ENCODE measurements at places on chromosomes 12 and 14.

DNA sequence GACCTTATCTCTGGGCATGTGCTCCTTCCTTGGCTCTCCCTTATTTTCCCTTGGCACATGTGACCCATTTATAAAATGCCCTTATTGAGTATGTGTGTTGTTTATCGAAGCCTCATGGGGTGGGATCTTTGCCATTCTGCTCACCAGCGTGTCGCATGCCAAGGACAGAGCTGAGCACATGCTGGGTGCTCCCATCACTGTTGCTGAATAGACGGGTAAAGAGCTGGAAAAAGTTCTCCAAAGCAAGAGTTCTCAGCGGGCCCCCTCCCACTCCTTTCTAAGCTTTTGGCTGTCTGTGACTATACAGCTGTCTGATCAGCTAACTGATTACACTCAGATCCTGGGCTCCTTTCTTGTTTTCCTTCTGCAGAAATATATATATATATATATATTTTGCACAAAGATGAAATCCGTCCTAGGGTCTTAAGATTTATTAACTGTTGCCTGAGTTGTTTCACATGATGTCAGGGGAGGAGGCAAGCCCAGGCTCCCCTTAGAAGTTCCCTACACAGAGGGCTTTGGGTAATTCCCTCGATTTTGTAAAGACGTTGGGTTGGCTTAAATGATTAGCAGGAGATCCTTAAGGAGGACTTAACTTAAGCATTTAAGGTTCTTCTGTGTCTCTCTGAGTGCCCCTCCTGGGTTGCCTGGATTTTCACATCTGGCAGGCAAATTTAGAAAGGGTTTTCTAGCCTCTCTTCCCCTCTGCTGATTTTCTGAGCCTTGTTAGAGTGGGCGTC is 71.6 kb downstream of the TMEM132C start:
- peak; percentile 70 for DNase-seq
- peaks cover 20% of the 10 kb centered on the region for H3K4me1 ChIP-seq
- peaks cover 5% of the 10 kb centered on the region for H3K27me3 ChIP-seq
- H3K36me3 ChIP-seq, result no peaks in the 10 kb centered on the region
- H3K27ac ChIP-seq, result peak overlapping the region; percentile 9

DNA sequence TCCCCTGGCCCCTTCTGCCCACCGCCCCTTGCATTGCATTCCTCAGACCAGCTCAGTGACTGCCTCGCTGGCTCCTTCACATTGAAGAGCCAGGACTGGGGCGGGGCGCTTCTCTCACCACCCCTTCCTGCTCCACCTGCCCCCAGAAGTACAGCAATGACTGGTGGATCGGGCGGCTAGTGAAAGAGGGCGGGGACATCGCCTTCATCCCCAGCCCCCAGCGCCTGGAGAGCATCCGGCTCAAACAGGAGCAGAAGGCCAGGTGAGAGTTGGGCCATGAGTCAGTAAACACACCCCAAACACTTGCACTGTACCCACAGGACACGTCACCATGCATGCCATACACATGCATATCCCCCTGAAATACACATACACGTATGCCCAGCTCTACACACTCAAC is 5.8 kb downstream of the CACNB3 start:
- H3K4me3 ChIP-seq, result no peak overlapping the region
- peaks cover 10% of the 10 kb centered on the region for H3K4me1 ChIP-seq
- H3K36me3 ChIP-seq, result peaks cover 49% of the 10 kb centered on the region
- DNase-seq, result no peak
- H3K27ac ChIP-seq, result no peak overlapping the region
- H3K27me3 ChIP-seq, result peaks cover under 1% of the 10 kb centered on the region

DNA sequence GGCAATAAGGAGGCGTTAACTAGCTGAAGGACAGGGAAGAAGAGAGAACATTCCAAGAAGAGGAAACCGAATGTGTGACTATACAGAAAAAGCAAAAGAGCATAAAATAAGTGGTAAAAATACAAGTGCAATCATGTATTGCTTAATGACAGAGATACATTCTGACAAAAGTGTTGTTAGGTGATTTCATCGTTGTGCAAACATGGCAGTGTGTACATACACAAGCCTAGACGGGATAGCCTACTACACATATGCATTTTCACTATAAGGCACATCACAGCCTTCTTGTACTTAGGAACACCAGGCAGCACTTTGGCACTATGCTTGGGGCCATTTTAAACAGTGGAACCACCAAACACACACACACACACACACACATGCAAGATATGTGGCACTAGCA is 299.3 kb downstream of the BCAT1 start:
- H3K27ac ChIP-seq, result no peak overlapping the region
- no peaks in the 10 kb centered on the region for H3K27me3 ChIP-seq
- H3K4me1 ChIP-seq, result no peaks in the 10 kb centered on the region
- H3K4me3 ChIP-seq, result no peak overlapping the region
- no peak for DNase-seq

- H3K36me3 ChIP-seq, result no peaks in the 10 kb centered on the region
- no peak overlapping the region for H3K4me3 ChIP-seq
Measured at GRCh38 chr14:105867961-105868599, 341.7 kb downstream of the TMEM121 start.

DNA sequence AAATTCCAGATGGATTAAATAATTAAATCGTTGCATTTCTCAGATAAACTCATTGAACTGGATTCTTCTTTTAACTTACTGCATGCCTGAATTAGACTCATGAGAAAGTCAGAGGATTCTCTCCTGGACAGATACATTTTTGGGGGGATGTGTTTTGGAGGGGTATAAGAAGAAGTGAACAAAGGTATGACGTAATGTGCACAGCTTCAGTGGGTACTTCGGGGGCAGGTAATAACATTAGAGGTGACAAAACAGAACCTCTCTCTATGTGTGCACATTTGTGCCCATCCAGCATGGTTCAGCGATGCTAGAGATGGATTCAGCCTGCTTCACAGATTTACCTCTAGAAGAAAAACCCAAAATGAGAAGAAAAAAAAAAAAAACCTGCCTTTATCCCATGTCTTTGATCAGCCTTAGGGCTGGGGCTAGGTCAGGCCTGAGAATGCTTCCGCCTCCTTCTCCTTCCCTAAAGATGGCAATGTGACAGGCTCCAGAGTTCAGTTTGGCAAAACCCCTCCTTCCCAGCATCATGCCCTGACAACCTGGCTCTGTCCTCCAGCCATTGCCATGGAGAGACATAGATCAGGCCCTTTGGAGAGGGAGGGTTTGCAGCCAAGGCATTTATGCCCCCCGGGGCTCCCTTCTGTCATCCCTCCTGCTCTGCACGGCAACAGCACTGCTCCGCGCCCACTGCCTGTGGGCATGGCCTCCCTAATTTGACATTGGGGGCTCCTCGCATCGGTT is 166.7 kb downstream of the KCNA5 start:
- no peaks in the 10 kb centered on the region for H3K36me3 ChIP-seq
- no peaks in the 10 kb centered on the region for H3K27me3 ChIP-seq
- DNase-seq, result no peak
- H3K4me1 ChIP-seq, result no peaks in the 10 kb centered on the region

GRCh38 chr12:3520168-3520567 is 29.2 kb downstream of the PRMT8 start:
- H3K27ac ChIP-seq, result no peak overlapping the region
- no peaks in the 10 kb centered on the region for H3K4me1 ChIP-seq
- peak; percentile 11 for DNase-seq
- no peaks in the 10 kb centered on the region for H3K27me3 ChIP-seq

- H3K4me3 ChIP-seq, result no peak overlapping the region
- H3K27ac ChIP-seq, result no peak overlapping the region
- H3K36me3 ChIP-seq, result peaks cover 34% of the 10 kb centered on the region
- no peaks in the 10 kb centered on the region for H3K27me3 ChIP-seq
Measured at GRCh38 chr14:77109656-77110055, 11.6 kb downstream of the CIPC start.

GRCh38 chr12:65524666-65525065 is 246.2 kb downstream of the MSRB3 start:
- no peaks in the 10 kb centered on the region for H3K4me1 ChIP-seq
- DNase-seq, result no peak
- no peak overlapping the region for H3K27ac ChIP-seq
- no peaks in the 10 kb centered on the region for H3K27me3 ChIP-seq

DNA sequence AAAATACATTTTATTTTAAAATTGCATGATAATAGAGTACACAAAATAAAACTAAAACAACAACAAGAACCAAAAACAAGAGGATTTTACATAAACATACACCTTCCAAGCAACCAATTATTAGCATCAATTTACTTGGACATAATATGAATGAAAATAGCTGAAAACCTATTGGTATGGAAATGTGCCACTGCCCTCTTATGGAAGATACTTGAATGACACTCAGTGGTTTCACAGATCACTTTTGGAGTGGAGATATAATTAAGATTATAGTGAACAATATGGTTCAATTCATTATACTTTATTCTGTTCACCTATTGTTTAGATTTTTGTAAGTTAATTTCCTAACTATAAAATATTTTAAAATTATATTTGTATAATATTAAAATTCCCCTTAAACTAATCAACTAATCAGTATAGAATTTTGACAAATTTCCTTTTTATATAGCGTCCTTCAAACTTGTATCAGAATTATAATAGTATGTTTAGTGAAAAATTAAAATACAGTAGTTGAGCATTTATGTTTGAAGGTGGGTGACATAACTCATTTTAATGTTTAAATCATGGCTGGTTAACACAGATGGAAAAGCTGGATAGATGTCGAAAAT is 70.1 kb downstream of the SLC6A15 start:
- no peaks in the 10 kb centered on the region for H3K36me3 ChIP-seq
- H3K4me3 ChIP-seq, result no peak overlapping the region
- no peaks in the 10 kb centered on the region for H3K4me1 ChIP-seq
- H3K27ac ChIP-seq, result no peak overlapping the region
- H3K27me3 ChIP-seq, result no peaks in the 10 kb centered on the region

DNA sequence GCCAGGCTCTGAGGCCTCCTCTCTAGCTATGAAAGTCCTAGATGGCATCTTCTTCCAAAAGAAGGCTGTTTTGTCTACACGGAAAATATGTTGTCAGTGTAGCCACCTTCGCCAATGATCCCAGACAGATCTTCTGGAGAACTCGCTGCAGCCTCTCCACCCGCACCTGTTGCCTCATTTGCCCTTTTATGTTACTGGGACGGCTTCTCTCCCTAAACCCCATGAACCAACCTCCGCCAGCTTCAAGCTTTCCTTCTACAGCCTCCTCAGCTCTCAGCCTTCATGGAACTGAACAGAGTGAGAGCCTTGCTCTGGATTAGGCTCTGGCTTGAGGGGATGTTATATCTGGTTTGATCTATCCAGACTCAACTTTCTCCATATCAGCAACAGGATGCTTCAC is 10.8 kb downstream of the P2RX2 start:
- DNase-seq, result no peak
- no peaks in the 10 kb centered on the region for H3K27me3 ChIP-seq
- no peak overlapping the region for H3K27ac ChIP-seq
- no peak overlapping the region for H3K4me3 ChIP-seq
- peaks cover 79% of the 10 kb centered on the region for H3K36me3 ChIP-seq

DNA sequence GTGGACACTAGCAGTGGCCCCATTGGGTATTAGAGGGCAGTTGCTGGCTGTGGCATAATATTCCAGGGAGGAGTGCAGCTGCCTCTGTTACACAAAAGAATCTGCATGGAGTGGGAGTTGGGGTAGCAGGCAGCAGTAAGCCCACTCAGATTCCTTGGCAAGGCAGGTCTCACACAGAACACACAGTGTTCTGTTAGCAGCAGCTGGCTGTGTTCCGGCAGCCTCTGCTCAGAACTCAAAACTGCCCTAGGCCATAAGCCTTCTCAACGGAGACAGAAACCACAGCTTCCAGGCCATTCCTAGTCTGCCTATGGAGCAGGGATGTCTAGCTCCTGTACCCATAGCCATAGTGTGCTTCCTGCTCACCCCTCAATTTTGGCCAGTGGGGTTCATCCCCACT is 1085.4 kb downstream of the SLC6A15 start:
- H3K27ac ChIP-seq, result peak overlapping the region; percentile 17
- H3K4me1 ChIP-seq, result peaks cover 8% of the 10 kb centered on the region
- H3K27me3 ChIP-seq, result no peaks in the 10 kb centered on the region
- H3K36me3 ChIP-seq, result no peaks in the 10 kb centered on the region

DNA sequence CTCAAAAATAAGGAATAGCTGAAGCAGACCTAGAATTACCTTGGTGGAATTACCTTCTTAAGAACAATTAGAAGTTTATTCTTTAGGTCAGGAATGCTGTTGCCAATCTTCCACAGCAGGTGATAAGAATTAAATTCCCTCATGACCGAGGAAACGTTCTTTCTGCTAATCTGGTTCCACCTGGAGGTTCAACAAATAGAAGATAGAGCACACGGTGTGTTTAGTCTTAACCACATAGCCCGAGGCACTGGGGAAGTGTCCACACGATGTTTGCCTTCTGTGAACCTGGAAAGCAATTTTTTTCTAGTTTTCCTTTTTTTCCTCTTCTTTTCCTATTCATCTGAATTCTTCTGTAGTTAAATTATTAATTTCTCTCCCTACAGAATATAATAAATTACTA is 906.9 kb downstream of the NRXN3 start:
- no peak overlapping the region for H3K4me3 ChIP-seq
- DNase-seq, result no peak

GRCh38 chr14:104970231-104971068 is 7.7 kb downstream of the AHNAK2 start:
- DNase-seq, result peak; percentile 91
- peak overlapping the region; percentile 69 for H3K27ac ChIP-seq
- H3K4me3 ChIP-seq, result peak overlapping the region; percentile 15
- H3K4me1 ChIP-seq, result peaks cover 77% of the 10 kb centered on the region
- H3K27me3 ChIP-seq, result peaks cover 13% of the 10 kb centered on the region

- H3K27me3 ChIP-seq, result no peaks in the 10 kb centered on the region
- peaks cover 12% of the 10 kb centered on the region for H3K4me1 ChIP-seq
- H3K4me3 ChIP-seq, result no peak overlapping the region
- no peaks in the 10 kb centered on the region for H3K36me3 ChIP-seq
- no peak overlapping the region for H3K27ac ChIP-seq
Measured at GRCh38 chr12:6784296-6784695, 5.0 kb upstream of the CD4 start.

DNA sequence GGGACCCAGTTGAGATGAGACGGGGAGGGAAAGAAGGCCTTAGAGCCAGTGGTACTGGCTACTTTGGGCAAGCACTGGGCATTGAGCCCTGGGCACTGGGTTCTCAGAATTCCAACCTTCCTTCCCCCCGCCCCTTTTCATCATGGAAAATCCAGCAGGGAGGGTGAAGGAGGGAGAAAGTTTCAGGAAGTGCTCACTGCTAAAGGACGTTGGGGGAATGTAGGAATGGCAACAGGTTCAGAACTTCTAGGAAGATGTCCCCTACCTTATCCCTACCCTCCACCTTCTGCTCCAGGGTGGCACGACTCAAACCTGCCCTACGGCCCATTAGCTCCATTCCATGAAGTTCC is 4.2 kb upstream of the TNS2 start:
- H3K27ac ChIP-seq, result peak overlapping the region; percentile 98
- peak overlapping the region; percentile 73 for H3K4me3 ChIP-seq
- no peaks in the 10 kb centered on the region for H3K27me3 ChIP-seq

DNA sequence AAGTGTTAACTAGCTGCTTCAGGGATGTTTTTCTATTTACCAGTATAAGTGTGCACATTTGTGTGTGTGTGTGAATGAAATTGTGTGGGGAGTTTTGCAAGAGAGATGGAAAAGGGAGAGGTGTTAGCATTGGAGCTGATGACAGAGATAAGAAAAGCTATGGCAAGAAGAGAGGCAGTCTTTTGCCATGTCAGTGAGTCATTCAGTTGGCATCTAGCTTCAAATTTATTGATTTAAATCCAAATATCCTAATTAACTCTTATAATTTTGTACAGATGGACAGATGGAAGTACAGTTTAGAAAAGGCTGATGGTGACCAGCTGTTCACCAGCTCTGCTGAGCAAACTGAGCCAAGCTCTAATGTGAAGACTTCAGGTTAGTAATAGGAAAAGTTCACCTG is 3.3 kb upstream of the BHLHE41 start:
- no peak for DNase-seq
- no peaks in the 10 kb centered on the region for H3K36me3 ChIP-seq
- H3K27ac ChIP-seq, result no peak overlapping the region
- peaks cover 20% of the 10 kb centered on the region for H3K4me1 ChIP-seq

Data from muscle of leg (tissue), 16 donors.